ENCODE measurements at places on chromosomes 2 and 18.

- DNase-seq = peak; percentile 5
These were observed 31.5 kb downstream of the TRABD2A start for GRCh38 chr2:84849271-84849952.

GRCh38 chr2:37146062-37146461 lies 10.7 kb downstream of the EIF2AK2 start:
- no peak for DNase-seq

DNA sequence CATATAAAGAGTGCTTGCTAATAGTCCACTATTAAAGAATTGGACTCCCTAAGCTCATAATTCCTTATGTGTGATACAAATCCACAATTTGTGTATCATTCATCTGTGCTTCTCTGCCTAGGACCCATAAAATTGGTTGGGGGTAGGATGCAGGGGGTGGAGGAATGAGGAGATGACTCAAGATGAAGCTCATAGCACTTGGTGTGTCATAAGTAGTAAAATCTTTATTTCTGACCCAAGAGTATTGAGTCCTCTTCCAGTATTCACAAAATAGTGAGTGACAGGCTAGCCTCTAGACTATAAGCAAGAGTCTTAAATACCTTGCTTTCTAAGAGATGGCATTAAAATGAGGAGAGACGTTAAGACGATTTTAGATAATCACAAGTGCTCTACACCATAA lies 390.9 kb upstream of the CDH19 start:
- no peak for DNase-seq

GRCh38 chr2:45439788-45440773 lies 171.0 kb downstream of the SRBD1 start:
- DNase-seq = peak; percentile 29

DNA sequence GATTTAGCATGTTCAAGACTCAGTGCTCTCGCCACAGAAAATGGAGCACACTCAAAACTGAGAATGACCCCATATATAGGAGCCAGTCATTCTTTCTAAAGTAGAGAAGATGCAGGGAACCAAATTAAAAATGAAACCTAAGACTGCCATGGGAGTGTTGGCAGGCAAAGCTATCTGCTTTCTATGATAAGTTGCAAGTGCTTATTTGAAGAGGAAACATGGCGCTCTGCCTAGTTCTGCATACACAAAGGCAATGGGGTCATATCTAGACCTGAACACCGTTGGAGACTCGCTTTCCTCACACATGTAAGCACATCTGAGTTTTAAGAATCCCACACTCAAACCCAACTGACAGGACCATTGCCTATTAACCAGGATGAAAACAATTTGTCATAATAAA lies 292.5 kb downstream of the ALK start:
- DNase-seq = no peak

DNA sequence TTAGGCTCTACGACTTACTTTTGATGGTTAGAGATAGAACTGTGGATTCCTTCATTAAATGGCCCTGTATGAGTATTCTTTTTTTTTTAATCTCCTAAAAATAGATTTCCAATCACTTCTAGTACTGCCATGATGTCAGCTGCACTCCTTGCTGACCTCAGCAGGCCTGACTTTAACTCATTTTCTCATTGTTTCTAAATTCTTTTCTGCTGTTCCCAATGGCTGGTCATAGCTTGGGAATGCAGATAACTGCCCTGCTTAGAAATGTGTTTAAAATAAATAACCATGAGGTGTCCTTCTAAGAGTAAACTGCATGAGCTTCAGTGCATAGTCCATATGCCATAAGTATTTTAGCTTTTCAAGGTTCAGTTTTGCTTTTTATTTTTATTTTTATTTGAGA lies 15.7 kb downstream of the CCDC85A start:
- DNase-seq = no peak

DNA sequence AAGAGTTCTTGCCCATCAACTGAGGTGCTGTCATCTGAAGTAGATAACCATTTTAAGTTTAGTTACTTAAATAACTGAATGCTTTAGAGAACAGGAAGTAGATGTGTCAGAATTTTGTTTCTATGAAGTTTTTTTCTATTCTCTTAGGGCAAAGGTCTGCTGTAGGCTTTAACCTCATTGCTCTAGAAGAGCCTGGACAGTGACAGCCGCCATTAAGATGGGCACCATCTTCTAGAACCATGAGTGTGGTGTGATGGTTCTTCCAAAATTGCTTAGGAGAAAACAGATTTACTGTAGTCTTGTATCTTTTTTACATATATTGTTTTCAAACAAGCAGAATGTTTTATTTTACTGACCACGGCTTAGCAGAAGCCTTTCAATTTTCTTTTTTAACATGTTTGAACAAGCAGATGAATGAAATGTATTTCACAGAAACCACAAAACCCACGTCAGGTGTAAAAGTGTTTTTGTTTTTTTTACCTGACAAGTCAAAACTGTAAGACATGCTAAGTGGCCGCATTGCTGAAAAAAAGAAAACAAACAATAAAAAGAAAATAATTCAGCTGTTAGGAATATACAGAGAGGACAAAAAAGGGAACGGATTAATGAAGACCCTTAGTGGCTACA lies 77.9 kb downstream of the PRELID3A start:
- DNase-seq = no peak

- no peak for DNase-seq
These were observed 87.9 kb downstream of the BCL2L11 start for GRCh38 chr2:111208639-111209038.

DNA sequence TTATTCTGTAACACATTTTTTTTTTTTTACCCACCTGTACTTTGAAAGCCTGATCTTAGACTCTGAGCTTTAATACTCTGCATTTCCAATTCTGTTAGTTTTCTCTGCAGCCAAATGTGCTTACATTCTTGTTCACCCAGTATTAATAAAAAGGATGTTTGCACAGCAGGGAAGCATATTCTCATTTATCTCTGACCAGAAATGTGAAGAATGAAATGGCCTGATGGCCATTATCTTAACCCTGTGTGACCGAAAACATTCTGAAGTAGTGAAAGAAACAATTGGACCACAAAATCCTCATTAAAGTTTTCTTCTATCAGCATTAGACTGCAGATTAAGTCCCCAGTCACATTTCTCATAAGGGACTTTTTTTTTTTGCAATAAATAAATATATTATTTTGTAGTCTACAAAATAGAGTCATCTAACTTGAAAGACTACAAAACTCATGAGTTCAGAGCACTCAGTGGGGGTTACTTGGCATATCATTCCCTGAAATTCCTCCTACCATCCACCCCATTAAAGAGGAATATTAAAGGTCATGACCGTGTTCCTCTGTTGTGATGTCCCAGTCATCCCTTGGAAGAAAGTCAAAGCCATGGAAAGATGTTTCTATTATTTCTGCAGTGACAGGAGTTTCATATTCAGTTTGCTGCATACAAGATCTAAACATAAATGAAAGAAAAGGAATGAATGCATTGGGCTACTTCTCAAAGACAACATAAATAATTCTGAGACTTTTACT lies 364.4 kb downstream of the RND3 start:
- no peak for DNase-seq

GRCh38 chr2:20584045-20584398 lies 66.9 kb downstream of the HS1BP3 start:
- DNase-seq = no peak

DNA sequence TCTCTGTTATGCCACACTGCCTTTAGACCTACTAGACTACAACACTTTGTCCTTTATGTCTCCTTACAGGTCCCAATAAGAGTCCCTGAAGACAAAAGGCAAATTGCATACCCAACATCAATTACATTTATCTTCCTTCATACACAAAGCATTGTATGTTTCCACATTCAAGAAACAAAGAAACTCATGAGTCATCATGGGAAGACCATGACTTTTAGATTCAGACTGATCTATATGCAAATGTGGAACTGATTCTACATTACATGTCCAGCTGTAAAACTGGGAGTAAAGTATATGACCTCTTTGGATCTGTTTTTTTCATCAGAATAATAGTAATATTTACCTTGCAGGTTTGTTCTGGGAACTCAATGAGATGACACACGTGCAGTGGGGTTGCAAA lies 25.2 kb upstream of the HNMT start:
- DNase-seq = no peak

GRCh38 chr2:104812286-104812685 lies 41.6 kb upstream of the POU3F3 start:
- DNase-seq = no peak

- DNase-seq = no peak
These were observed 96.7 kb downstream of the RHOB start for GRCh38 chr2:20543469-20544152.

DNA sequence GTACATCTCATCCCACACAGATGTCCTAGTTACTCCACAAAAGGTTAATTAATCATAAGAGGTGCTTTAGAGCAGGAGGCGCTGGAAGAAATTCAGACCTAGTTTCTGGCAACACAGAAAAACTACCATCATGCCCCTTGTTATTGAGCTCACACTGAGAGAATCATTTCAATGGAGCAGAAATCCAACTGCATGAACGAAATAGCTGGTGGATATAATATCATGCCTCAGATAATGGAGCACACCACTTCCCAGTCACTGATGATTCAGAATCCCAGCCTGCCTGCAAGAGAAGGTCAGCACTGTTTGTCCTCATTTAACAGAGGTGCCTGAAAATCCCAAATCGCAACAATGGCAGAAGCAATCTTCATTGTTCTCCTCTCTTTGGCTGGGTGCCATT lies 125.8 kb upstream of the CREB1 start:
- peak; percentile 85 for DNase-seq

GRCh38 chr2:153622285-153622684 lies 143.7 kb upstream of the RPRM start:
- no peak for DNase-seq

DNA sequence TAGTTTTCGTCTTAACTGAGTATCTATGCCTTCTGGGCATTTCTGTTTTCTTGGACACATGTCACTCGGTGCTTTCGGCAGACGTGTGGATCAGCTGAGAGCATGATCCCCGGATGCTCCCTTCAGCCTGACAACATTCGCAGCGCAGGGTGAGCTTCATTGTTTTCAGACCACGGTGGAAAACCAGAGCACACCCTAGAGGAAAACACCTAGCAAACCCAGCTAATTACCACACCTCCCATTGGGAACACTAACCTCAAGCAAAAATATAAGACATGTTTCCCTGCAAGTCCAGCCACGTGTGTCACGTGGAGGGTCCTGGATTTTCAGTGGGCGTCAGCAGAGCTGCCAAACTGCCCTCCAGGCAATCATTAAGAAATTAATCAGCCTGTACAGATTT lies 31.0 kb downstream of the ANKRD29 start:
- peak; percentile 50 for DNase-seq
